ENCODE measurements at places on chromosomes 16 and 17.
A peak's percentile ranks its signal among the peaks of the same experiment; 100 is the strongest.

DNA sequence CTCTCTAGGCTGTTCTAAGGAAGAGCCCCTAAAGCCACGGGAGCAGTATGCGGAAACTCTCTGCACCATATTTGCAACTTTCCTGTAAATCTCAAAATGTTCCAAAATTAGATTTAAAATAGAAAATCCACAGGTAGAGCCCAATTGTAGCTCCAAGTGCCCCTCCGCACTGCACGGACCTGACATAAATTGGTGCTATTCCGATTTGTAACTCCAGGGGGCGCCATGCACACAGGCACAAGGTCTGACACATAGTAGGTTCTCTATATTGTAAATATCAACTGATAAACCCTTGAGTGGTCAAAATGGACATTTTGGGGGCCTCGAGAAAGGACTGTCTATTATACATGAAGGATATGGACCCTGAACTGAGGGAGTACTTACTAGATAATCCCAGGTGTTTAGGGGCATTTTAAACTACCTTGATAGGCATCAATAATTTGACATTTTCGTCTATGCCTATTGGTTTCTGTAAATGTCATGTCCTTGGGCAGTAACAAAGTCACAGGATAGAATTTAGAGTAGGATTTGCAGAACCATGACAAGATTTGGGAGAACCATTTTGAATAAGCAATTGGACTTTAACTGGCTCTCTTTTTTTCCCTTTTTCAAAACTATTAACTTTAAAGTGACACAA is 36.6 kb upstream of the TMEM132E start:
- DNase-seq, result peak; percentile 30

DNA sequence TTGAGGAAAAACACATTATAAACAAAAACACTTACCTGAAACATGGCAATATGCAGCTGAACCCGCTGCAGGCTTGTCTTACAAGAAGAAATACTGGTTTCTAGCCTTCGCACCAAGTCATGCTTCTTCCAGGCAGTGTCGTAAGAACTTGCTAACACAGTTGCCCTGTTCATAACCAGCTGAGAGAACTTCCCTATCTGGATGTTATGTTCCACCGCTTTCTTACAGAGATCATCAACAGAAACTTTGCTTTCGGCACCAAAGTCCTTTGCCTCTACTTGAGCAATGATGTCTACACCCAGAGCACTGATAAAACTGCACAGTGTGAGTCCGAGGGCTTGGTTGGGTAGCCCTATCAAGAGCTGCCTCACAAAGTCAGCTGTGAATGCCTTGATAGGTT is 27.9 kb upstream of the ARL6IP1 start:
- DNase-seq, result no peak

GRCh38 chr17:44863061-44863918 is 15.6 kb downstream of the HIGD1B start:
- no peak for DNase-seq

DNA sequence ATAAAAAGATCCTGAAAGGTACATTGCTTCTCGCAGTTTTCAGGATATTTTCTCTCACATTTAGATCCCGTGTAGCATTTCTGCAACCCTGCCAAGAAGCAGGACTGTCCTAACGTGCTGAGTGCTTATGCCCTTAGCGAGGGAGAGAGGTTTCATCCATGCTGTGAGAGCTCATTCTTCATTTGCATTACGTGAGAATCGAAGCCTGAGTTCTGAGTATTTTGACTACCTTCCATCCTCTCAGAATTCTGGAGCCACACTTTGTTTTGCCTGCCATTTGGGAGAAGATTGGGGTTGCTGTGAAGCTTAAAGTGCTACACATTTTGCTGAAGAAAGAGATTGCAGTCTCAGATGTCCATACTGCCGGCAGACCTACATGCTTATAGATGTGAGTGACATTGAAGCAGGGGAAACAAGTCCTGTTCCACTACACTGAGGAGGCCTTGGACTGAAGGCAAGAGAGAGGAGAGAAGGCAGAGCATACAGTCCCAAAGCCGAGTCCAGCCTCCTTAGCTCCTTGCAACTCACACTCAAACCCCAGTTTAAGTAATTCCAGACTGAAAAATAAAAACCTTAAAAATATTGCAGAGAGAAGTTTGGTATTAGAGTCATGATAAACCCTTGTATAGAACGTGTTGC is 183.0 kb downstream of the PRKCA start:
- DNase-seq, result no peak

GRCh38 chr16:56295739-56296527 is 104.6 kb downstream of the GNAO1 start:
- no peak for DNase-seq

DNA sequence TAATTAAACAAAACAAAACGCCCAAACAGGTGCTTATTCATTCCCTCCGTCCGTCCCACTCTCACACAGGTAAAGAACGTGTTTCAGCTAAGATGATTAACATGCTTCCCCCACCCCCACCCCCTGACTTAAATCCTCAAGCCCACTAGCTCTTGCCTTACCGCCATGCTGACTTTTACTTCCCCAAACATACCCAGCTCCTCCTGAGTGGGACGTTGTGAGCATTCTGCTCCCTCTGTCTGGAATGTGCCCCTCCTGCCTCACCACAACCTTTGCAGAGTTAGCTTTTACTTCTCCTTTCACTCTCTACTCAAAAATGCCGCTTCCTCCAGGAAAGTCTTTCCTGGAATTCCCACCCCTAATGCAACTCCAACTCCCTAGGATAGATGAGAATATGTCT is 774.0 kb upstream of the RBFOX1 start:
- DNase-seq, result no peak

- DNase-seq, result peak; percentile 35
Measured at GRCh38 chr16:77675464-77676324, 46.6 kb upstream of the NUDT7 start.

GRCh38 chr17:50252781-50253180 is 21.5 kb upstream of the TMEM92 start:
- no peak for DNase-seq

DNA sequence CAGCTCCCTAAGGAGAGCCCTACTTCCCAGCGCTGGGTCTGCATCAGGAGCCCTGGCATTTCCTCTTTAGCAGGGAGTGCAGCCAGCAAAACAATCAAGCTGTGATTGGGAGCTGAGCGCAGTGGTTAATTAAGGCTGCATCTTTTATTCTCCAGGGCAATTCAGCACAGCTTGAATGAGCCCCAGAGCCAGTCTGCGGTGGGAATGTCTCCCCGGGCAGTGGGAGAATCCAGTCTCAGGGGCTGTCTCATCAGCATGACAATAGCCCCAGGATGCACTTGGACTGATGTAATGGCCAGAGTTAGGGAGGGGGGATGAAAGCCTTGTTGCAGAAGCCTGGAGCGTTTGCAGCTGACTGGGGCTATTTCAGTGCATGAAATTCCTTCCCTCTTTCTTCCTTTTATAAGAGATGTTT is 292.6 kb upstream of the SOX9 start:
- no peak for DNase-seq

GRCh38 chr17:81176666-81177065 is 10.6 kb upstream of the AATK start:
- DNase-seq, result no peak

GRCh38 chr16:3112058-3112880 is at the start of gene ZNF205:
ZNF205 (plus strand) TSS chr16:3112586; CDS start chr16:3113431, 845 bp downstream.
- no peak for DNase-seq

- DNase-seq, result no peak
Measured at GRCh38 chr16:53726625-53727024, 22.7 kb downstream of the FTO start.

DNA sequence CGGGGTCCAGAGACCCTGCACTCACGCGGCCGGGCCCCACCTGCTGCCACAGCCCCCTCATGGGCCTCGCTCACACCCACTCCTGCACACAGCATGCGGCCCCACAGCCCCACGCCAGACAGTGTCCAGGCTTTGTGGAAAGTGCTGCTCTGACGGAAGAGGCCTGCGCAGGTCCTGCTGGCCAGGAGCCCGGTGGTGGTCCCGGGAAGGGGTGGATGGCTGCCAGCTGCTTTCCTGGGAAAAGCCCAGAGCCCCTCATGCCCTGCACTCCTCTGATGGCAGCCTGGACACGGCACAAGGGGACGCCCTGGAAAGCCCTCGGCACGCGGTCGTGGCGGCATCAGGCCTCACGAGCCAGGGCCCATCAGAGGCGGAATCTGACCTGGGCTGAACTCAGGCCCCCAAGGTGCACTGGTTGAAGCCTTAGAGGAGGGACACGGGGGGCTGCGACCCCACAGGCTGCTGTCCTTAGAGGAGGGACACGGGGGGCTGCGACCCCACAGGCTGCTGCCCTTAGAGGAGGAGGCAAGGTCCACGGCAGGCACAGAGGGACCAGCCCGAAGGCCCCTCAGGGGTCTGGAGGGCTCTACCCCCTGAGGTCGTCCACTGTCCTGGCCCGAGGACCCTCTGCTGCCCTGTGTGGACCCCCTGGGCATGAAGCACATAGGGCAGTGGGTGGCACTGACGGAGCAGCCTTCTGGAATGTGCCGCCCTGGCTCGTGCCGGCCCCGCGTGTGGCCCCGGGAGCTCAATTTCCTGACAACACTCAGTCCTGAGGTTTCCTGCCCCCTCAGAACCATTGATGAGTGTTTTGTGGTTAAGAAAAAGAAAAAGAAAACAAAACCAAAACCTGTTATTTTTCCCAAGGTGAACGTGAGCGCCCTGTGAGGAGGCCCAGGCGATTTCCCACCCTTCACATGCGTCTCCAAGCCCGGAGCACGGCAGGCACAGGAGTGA is 22.1 kb downstream of the SOX8 start:
- peak; percentile 47 for DNase-seq

DNA sequence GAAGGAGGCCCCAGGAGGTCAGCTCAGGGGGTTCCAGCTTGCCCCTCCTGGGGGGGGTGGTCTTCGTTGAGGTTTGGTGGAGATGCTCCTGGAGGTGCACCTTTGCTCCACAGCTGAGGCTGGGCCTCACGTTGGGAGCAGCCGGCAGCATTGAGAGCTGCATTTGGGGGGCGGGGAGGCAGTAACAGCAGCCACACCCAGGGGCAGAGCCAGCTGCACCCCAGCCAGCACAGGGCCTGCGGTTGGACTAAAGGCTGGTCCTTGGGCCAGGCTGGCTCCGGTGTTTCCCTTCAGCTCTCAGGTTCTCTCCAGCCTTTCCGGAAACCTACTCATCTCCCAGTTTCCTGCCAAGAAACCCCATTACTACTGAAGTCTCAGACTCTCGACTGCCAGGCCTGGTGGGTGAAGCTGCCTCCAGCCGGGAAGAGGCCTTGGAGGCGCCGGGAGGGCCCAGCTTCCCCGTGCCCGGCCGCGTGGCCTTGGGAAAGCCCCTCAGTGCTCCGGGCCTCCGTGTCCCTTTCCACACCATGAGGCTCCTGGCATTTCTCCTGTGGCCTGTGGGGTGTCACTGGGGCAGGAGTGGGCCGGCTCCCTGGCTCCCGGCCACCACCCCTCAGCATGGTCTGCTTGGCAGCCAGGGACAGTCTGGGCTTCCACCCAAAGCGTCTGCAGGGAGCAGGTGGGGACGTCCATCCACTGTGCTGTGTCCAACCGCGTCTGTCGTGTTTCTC is 14.0 kb upstream of the BAIAP2 start:
- DNase-seq, result no peak

- peak; percentile 31 for DNase-seq
Measured at GRCh38 chr17:42163113-42163512, 8.3 kb upstream of the RAB5C start.

GRCh38 chr16:13178318-13178717 is 276.9 kb downstream of the SHISA9 start:
- no peak for DNase-seq

DNA sequence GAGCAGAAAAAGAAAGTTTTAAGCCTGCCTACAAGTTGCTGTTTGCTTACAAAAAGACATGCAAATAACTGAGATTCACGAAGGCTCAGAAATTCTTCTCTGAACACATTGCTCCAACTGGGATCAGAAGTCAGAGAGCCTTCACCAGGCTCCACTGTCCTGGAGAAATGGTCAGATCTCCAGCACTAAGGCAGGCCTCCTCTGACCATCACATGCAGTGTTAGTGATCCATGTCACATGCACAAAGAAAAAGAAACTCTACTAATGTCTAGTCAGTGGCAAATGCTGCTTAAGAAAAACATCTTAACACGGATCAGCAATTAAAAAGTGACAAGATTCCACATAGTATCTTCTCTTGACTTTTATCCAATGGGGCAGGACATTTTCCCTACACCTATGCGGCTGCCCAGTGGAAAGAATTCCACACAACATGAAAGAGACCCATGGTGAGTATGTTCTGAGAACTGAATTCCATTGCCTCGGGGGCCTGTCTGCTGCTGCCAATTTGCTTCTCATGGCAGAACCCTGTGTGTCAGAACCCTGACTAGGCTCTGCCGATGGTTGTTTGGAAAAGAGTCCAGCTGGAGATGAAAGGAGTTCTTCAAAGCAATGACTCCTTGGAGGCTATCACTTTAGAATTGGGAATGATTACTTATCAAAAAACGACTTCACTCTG is 96.6 kb downstream of the HIC1 start:
- no peak for DNase-seq

GRCh38 chr16:14371778-14372431 is 258.2 kb downstream of the PARN start:
- DNase-seq, result no peak

- DNase-seq, result peak; percentile 41
Measured at GRCh38 chr17:56593646-56594319, at the start of gene NOG. NOG (plus strand) TSS chr17:56593699; CDS start chr17:56594224, 525 bp downstream.

DNA sequence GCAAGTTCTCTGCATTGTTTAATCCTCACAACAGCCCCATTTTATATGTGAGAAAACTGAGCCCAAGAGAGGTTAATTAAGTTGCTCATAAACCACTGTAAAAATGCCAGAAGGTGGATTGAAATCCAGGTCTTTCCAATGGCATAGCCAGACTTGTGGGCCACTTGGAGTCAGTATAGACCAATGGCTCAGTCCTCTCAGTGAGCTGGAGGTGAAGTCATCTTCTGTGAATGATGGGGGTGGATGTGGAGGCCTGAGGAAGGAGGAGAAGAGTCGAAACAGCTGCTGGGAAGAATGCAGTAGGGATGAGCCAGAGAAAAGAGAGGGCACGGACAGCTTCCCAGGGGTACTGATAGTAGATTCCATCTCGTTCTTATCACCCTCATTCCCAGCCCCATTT is 213.4 kb downstream of the SOX9 start:
- DNase-seq, result no peak

- DNase-seq, result no peak
Measured at GRCh38 chr16:80210787-80211186, 330.0 kb upstream of the DYNLRB2 start.

DNA sequence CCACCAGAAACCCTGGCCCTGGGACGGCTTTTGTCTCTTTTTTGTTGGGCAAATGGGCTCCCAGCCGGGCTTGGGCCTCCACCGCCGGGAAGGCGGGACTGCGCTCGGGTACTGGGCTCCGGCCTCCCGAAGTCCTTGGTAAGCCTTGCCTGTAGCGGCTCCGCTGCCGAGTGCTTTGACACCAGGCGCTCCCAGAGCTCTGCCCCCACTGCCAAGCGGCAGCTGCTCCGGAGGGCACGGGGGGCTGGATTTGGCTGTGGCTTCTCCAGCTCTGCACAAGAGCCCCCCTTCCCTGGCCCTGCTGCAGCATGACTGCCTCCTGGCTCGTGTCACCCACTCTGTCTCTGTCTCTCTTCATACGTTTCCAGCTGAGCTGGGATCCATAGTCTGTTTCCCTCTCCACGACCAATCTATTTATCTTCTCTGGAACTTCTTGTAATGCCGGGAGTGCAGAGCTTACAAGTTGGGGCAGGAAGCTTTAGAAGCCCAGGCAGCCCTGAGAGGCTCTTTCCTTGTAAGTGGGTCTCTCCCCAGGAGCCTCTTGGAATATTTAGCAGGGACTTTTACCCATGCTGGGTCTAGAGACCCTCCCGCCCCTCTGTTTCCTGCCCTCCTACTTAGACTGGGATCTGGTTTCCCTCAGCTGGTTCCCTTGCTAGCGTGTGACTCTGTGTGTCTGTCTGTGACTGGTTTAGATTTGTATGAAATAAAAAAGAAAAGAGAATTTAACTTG is 246.9 kb upstream of the GSE1 start:
- DNase-seq, result no peak
